ENCODE measurements at places on chromosomes 3 and 15.

DNA sequence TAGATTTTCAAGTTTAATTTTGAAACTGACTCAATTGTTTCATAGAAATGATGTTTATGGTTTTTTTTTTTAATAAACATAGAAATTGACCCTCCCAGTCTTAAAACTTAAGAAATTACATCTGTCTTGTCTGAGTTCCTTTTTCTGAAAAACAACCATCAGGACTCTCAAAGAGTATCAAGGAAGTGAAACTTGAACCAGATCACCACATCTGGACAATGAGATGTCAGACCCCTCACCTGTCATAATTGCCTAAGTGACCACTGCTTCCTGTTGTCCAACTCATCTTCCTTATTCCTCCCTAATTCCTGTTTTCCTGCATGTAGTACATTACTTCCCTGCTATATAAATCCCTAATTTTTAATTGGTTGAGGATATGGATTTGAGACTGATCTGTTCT, 441.5 kb upstream of the ARHGEF26 start:
- DNase-seq = no peak

GRCh38 chr3:161343986-161344385, 27.3 kb downstream of the SPTSSB start:
- DNase-seq = no peak

- peak; percentile 79 for DNase-seq
Measured at GRCh38 chr3:144031938-144032337, 60.3 kb downstream of the DIPK2A start.

GRCh38 chr3:31695280-31696008, 162.7 kb downstream of the STT3B start:
- peak; percentile 36 for DNase-seq

- DNase-seq = no peak
Measured at GRCh38 chr15:101124731-101125451, 127.0 kb downstream of the CHSY1 start.

GRCh38 chr3:134544316-134544715, 58.5 kb downstream of the CEP63 start:
- no peak for DNase-seq

DNA sequence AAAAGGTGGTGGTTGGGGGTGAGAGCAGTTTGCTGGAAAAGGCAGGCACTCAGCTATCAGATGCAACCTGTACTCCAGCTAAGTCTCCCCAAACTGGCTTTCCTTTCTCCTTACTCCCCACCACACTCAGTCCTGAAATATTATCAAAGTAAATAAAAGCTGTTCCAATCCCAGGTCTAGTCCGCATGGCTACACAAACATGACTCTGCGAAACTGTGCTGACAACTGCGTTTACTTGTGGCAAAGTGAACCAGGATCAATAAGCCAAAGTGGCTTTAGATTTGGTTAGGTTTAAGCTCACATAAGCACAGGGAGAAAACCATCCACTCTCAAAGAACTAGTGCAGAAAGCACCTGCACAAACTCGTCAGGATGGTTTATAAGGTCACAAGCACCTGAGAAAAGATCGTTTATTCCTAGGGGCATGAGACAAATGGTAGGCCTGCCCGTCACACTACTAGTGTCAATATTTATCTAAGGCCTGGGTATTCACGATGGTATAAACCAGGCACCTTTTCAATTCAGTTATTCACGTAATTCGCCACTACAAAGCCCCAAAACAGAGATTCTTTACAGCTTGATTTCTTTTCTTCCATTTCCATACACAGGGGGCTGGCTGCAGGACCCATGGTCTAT, 25.3 kb downstream of the LRIG1 start:
- peak; percentile 53 for DNase-seq

GRCh38 chr15:57384024-57384423, 7.7 kb downstream of the CGNL1 start:
- peak; percentile 72 for DNase-seq

GRCh38 chr3:122716667-122717066, 36.0 kb downstream of the PARP14 start:
- no peak for DNase-seq

- DNase-seq = no peak
Measured at GRCh38 chr15:60844511-60845174, 365.7 kb upstream of the ICE2 start.

DNA sequence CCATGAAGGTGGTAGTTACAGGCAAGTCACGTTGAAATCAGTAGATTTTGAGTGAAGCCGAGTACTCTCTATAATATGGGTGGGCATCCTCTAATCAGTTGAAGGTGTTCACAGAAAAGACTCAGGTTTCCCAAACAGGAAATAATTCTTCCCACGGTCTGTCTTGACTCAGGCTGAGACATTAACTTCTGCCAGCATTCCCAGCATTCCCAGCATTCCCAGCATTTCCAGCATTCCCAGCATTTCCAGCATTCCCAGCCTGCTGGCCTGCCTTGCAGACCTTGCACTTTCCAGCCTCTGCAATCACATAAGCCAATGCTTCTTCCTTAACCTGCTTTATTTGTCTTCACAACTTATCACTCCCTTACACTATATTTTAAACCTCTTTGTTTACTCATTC, 542.3 kb upstream of the ROBO2 start:
- no peak for DNase-seq

- no peak for DNase-seq
Measured at GRCh38 chr3:23762759-23763477, 42.8 kb upstream of the UBE2E1 start.

- DNase-seq = no peak
Measured at GRCh38 chr3:8450618-8451017, 51.0 kb upstream of the LMCD1 start.

DNA sequence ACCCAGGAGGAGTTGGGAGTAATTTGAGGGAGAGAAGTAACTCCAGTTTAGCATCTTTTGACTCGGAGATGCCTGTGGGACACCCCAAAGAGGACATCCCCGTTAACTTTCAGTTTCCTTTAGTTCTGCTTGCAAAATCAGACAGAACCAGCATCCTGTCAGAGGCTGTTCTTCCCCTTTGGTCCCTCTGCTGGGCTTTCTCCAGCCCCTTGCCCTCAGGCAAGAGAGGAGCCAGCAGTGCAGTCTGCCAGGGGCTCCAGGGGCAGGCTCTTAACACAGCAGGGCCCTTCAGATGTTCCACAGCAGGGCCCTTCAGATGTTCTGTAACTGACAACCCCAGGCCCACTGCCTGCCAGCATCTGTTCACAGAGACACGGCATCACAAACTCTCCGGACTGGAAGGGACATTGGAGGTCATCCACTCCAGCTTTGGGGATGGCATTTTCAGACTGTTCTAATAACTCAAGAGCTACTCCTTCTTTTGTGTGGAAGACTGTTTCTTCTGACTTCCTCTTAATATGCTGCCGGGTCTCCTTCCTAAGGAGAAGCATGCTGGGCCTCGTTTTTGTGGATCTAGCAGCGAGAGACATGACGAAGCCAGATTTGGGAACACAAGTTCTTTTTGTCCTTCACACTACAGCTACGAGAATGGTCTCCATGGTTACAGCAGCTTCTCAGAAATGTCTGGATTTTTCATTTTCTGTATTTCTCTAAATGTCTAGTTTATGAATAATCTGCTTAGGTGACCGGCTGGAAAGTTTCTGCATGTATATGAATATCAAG, 51.9 kb downstream of the KY start:
- DNase-seq = no peak

GRCh38 chr3:132804498-132804897, 82.3 kb upstream of the NPHP3 start:
- DNase-seq = no peak

- DNase-seq = no peak
Measured at GRCh38 chr15:37253877-37254276, 153.5 kb upstream of the MEIS2 start.

DNA sequence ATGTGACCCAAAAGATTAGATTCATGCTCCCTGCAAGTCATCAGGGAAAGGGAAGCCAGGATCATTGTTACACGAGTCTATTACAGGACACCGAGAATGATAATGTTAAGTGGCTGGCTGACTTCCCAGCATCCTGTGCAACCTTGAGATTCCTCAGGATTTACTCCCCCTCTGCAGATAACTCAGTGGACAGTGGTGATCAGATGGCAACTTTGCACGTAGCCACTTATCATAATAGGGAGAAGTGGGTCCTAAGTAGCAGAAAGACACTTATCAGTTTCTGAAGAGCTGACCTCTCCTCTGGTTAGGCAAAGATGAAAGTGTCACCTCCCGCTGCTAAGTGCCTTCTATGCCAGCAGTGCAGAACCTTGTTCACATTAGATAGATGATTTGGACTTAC, 6.7 kb upstream of the TMPRSS7 start:
- no peak for DNase-seq

GRCh38 chr3:109442531-109442930, 105.2 kb upstream of the DPPA4 start:
- DNase-seq = no peak

- DNase-seq = no peak
Measured at GRCh38 chr3:182704926-182705325, 88.4 kb upstream of the ATP11B start.

DNA sequence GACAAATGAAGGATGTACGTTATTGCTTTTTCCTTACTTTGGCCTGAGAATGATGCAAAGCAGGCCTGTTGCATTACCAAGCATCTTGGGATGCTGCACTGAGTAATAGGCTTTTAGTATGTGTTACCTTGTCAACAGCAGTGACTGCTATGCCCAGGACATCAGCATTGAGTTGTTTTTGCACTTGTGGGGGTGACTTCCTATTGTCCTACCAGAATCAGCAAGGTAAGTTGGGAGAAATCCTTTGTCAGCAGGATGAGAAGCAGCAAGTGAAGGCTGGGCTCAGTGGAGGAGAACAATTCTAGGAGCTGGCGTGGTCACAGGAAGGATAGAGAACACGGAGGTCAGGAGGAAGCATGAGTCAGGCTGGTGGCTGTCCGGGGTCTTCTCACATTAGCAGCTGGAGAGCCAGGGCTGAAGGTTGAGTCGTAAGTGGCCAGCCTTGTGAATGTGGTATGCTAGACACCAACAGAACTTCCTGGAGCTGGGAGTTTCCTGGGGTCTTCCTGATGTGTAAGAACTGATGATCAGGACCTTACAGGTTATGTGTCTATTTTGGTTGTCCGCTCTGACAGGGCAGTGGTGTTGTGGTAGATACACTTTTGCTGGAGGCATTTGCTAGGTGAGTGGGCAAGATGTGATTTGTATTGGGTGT, 142.7 kb downstream of the FNDC3B start:
- DNase-seq = no peak

GRCh38 chr3:146972726-146973125, 367.6 kb upstream of the PLSCR5 start:
- no peak for DNase-seq

DNA sequence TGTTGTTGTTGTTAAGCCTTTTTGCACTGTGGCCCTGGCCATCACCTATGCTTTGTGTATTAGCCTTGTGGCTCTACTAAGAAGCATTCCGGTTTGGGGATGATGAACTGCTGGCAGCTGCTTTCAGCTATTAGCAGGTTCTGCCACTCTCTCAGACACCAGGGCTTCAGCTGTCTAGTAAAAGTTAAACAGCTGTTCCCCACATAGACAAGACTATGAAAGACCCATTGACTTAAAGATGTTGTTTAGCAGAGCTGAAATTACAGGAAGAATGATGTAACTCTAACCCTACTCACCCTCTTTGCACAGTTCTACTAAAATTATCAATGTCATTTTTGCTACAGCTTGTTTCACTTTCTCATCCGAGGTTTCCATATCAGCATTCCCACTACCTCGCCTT, 131.2 kb upstream of the CGNL1 start:
- peak; percentile 37 for DNase-seq

DNA sequence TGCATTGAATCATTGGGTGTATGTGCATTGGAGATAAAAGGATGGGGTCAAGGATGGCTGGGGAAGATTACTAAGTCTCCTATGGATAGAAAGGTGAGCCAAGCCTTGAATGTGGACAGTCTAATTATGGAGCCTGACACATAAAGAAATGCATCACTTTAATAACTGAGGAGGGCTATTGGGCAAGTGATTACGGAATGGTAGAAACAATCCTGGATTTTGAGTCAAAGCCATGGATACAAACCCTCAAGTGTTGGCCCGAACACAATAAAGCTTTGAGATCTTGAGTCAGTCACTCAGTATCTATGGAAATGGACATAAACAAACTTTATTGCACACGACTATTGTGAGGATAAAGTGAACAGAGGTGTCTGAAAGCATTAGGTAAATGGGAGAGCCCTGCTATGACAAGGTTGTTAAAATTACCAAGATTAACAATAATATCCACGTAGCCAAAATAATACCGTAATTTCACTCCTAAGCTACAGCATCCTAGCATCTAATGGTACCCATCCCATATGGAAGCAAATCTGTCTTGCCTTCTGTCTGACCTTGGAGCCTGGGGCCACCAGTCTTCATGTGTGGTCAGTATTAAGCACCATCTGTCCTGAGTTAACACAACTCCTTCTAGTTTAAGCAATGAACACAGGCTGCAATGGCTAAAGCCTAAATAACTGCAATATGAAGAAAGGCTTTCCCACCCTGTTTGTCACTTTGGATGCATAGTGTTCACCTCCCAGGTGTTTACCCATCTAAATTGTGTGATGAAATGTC, 136.9 kb upstream of the PRICKLE2 start:
- no peak for DNase-seq

GRCh38 chr3:63343674-63344073, 65.6 kb downstream of the SYNPR start:
- peak; percentile 92 for DNase-seq

DNA sequence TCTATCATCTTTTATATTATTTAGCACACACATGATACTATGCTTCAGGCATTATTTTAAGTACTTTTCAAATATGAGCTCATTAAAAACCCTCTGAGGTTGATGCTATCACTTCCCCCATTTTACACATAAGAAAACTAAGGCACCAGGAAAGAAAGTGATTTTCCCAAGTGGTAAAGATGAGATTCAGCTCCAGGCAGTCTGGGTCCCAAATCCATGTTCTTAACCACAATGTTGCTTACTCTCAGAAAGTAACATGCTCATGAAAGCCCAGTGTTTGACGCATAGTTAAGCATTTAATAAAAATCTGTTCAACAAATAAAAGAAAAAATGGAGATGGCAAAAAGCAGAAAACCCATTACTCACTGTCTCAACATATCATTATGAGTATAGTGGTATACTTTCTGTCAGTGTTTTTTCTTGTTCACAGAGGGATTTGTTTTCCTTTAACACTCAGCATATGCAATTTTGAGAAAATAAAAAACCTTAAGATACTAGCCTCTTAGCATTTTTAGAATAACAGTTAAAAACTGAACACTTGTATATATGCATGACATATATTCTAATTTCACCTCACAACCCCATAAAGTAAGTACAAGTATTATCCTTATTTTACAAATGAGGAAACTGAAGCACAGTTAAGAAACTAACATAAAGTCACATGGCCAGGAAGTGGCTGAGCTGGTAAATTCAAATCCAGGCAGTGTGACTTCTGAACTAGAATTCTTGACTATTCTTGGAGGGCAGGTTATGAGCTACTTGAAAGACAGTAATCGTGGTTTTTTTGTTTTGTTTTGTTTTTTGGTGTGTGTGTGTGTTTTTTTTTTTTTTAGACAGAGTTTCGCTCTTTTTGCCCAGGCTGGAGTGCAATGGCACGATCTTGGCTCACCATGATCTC, 10.4 kb downstream of the PEAK1 start:
- peak; percentile 66 for DNase-seq

GRCh38 chr3:98741121-98741716, 21.9 kb upstream of the ST3GAL6 start:
- DNase-seq = no peak
